Liver (tissue), 10 donors: ENCODE measurements at places on chromosomes 11 and 22.

DNA sequence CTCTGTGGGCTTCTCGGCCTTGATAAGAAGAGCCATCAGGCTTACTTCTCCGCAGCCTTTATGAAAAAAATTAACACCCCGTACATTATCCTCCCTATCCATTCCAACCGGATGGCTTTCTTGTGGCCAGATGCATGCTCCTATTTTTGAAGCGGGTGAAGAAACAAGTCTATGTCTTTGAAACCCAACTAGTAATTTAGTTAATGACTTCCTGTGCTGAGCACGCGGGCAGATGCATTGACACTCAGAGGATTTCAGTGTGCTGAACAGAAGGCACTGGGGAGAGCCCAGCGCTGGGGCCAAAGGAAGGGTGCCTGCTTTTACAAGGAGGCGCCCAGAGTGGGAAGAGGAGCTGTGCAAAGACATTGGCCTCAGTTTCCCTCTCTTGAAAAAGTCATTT lies 53.3 kb downstream of the ARHGAP8 start:
- DNase-seq, result no peak

DNA sequence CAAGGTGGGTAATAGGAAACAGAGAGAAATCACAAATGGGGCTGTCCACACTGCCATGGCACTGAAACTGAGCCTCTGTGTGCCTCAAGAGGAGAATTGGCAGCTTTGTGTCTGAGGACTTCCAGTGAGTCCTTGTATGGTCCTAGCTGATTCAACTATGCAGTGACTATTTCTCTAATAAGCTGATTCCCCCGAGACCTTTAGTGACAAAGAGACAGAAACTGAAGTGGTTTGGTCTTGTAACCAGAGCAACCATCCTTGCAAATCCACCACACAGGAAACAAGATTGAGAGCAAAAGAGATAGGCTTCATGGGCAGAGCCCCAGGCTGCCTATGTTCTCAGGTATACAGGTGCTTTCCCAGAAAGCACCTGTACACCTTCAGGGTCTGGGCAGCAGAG lies 1038.5 kb downstream of the NTM start:
- DNase-seq, result no peak

DNA sequence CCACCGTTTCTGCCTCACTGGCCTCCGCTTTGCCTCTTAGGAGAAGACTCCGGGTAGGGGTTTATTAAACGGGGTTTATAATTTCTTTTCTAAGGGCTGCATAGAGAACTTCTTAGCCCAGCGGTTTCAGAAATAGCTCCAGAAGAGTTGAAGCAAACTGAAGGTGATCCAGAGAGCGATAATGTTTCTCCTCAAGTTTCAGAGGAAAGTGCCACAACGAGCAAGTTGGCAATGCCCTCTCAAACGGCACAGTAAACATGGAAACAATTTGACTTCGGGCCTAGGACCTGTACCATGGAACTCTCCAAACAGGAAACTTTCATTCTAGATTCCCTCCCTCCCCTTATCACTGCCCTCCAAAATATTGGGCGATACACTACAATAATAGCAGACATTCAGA lies 1.0 kb downstream of the ADSL start:
- DNase-seq, result no peak

DNA sequence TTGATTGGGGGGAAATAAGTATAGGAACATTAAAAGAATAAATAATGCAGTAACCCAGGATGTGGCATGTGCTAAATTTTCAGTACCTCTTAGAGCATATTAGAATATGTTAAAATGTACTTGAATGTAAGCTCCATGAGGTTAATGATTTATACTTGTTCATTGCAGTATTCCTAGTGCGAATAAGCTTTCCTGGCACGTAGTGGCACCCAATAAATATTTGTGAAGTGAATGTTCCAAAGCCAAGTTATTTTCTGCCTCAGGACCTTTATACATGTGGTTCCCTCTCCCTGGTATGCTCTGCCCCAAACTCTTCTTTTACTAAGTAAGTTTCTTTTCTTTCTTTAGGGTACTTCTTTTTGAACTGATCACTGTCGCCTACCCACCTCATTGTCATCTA lies 118.8 kb downstream of the DBX1 start:
- DNase-seq, result no peak

GRCh38 chr22:45994491-45995404 lies 17.8 kb upstream of the WNT7B start:
- DNase-seq, result peak; percentile 88

GRCh38 chr22:39471381-39472141 lies 14.7 kb downstream of the MGAT3 start:
- DNase-seq, result no peak

GRCh38 chr11:28315440-28315839 lies 207.3 kb downstream of the METTL15 start:
- no peak for DNase-seq

DNA sequence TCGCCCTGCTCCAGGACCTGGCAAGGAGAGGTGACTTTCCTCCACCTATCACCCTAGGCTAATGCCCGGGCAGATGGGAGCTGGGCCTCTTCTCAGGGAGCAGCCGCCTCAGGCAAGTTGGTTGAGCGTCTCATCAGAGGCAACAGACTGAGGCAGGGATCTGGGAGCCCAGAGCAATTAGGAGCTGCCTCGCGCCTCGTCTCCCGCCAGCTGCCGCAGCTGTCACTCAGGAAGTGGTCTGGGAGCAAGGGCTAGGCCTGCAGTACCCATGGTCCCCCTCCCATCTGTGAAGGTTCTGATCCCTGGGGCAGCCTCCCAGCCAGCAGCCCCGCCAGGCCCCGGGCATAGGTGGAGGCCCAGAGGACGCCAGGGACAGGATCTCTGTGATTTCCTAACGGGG lies 4.6 kb upstream of the CABP7 start:
- DNase-seq, result no peak

GRCh38 chr11:128802358-128802981 lies 64.6 kb downstream of the KCNJ1 start:
- DNase-seq, result no peak

DNA sequence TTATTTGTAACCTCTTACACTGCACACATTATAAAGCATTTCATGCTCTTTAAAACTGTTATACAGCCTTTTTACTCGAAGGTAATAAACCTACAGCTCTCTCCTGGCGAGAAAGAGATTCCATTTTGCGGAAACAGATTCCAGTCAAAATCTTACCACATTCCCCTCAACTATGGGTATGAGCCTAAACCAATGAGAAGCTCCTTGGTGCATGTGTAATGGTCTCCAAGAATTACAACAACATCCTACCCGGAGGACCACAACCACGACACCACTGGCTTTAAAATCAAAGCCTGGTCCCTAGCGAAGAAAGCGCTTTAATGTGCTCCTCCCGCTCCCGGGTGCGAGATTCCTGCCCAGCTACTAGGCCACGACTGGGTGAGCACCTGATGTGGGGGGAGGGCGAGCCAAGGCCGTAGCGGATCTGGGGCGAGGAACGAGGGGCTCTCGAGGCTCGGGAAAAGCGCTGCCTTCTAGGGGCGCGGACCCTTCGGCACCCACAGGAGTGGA lies 821 bp downstream of the CELF1 start:
- DNase-seq, result no peak

- DNase-seq, result no peak
These were observed 381.8 kb downstream of the BUD13 start for GRCh38 chr11:116390963-116391362.

- no peak for DNase-seq
These were observed 18.8 kb upstream of the PICK1 start for GRCh38 chr22:38038426-38038825.

GRCh38 chr11:74634537-74634936 lies 42.2 kb downstream of the POLD3 start:
- DNase-seq, result no peak

- DNase-seq, result no peak
These were observed 61.9 kb downstream of the SMCO4 start for GRCh38 chr11:93481279-93481678.

- DNase-seq, result no peak
These were observed 30.4 kb downstream of the COMMD9 start for GRCh38 chr11:36258730-36259360.

DNA sequence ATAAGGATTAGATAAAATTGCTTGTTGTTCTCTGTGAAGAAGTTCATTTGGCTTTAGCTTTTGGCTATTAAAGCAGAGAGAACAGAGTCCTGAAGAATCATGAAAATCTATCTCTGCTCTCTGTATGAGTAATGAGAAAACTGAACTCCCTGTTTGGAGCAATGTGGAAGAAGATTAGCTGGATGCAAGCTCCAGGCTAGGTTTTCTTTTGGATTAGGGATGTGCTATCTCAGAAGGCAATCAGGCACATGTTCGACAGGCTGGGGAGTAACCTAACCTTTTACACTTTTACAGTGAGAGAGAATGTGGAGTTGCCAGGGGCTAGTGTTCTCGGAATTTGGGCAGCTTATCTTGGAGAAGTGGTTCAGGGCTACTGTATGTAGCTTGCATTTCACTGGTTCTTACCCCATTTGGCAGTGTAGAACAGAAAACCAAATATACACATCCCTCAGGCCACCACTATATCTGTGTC lies 8.5 kb upstream of the SLN start:
- DNase-seq, result no peak

GRCh38 chr11:28058333-28058732 lies 49.6 kb downstream of the KIF18A start:
- no peak for DNase-seq

DNA sequence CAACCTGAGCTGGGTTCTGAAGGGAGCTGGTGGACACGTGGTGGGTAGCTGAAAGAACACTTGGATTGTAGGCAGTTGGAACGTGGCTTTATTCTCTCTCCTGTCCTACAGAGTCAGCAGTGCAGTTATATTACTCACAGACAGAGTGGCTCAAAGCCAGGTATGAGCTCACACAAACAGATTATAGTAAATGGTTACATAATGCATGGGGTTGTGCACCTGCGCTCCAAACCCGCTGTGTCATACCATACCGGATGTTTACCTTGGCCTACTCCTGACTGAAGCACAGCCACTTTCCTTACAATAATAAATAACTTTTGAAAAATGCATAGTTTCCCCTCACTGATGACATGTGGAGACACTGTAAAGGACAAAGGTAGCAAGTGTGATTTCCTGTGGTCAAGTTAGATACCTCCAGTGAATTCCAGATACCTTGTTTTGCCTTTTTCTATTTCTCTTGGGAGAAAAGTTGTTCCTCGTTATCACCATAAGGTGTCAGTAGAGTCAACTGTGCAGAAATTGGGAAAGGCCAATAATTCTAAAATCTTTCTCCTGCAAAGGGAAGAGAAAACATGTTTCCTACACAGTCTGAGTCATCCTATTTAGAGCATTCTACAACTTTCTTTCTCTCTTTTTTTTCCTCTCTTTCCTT lies 13.5 kb downstream of the MS4A6A start:
- no peak for DNase-seq

DNA sequence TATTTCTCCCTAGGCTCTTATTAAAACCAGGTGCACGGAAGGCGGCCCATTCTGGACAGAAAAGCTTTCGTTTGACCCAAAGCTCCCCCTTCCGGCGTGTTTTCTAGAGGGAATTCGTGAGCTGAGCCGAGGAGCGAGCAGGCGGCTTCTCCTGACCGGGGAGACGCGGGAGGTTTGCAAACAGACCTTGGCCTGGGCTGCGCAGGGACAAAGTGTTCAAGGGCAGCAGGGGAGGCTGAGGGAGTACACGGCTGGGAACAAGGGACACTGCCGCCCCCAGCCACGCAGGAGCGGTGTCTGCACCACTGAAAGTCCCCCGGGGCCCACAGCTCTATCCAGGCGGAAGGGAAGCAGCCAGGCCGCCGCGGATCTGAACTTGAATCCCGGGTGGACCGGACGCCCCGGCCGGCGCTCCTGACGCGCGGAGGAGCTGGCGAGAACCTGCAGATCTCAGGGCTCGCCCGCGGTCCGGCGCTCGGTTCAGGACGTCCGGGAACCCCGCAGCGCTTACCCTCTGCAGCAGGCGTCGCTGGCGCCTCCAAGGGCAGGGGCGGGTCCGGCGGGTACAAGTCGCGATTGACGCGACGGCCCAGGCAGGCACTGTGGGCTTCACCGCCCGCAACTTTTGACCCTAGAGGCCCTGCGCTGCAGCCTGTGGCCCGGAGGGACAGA lies 101.9 kb downstream of the WT1 start:
- peak; percentile 58 for DNase-seq

- no peak for DNase-seq
These were observed 86.0 kb downstream of the KCNQ1 start for GRCh38 chr11:2530855-2531200.

GRCh38 chr11:119315131-119316015 lies 1.6 kb downstream of the MCAM start:
- DNase-seq, result no peak

DNA sequence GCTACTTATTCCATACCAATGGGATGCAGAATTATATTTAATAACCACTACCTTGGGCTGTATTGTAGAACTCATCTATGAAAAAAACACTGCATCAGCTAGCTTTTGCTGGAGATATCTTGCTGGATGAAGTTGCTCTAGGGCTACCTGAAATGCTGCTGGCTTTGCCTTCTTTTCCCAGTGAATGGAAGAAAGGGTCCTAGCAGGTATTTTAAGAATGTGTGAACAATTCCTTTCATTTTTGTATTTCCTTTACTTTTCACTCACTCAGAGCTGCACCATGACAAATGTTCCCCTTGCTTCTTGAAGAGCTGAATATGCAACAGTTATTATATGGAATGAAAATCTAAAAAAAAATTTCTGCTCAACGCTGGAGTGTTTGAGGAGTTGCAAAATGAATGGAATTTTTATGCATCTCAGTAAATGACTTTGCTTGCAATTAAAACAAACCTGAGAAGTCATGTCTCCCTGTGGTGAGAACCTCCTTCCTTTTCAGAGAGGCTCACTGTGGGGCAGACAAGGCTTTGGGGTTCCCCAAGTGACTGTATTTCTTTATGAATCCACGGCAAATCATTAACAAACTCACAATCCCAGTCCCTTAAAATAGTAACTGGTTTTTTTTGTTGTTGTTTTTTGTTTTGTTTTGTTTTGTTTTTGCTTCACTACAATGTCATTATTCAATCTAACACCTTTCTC lies 566.8 kb upstream of the KIRREL3 start:
- no peak for DNase-seq

GRCh38 chr11:72079819-72080325 lies 470 bp downstream of the NUMA1 start:
- DNase-seq, result no peak

- no peak for DNase-seq
These were observed 9.9 kb downstream of the SYT9 start for GRCh38 chr11:7261578-7261977.

DNA sequence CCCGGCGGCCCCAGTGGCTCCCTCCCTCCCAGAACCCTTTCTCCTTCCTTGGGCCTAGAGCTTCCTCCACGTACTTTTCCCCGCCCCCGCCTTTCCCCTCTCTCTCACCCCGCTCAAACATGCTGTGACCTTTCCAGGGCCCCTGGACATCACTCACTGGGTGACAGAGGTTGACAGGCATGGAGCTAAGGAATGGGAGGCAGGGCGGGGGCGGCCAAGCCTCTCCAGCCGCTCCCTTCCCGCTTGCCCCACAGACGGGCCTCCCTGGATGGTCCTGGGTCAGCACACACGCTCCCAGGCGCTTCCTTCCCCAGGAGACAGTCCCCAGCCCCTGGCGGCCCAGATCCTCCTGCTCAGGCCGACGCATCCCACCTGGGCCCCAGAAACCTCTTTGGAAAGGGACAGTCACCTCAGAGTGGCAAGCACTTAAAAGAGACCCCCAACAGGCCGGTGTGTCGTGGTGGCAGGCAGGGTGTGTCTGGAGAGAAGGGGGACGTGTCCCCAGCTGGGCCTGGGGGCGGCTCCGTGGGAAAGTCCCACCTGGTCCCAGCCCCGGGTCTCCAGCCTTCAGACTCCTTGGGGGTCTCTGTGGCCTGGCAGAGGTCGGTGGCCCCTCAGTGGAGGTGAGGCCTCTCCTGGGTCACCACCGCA lies 8.8 kb downstream of the H19 start:
- peak; percentile 35 for DNase-seq
